Kidney glomerular epithelial cell (primary cell): ENCODE measurements at places on chromosomes 7 and 10.

- DNase-seq, result no peak
Observed at GRCh38 chr7:130945411-130945811, 211.4 kb upstream of the KLF14 start.

- no peak for DNase-seq
Observed at GRCh38 chr10:34585422-34586112, 229.5 kb downstream of the PARD3 start.

GRCh38 chr10:49273626-49274025 lies 25.3 kb upstream of the C10orf71 start:
- no peak for DNase-seq

DNA sequence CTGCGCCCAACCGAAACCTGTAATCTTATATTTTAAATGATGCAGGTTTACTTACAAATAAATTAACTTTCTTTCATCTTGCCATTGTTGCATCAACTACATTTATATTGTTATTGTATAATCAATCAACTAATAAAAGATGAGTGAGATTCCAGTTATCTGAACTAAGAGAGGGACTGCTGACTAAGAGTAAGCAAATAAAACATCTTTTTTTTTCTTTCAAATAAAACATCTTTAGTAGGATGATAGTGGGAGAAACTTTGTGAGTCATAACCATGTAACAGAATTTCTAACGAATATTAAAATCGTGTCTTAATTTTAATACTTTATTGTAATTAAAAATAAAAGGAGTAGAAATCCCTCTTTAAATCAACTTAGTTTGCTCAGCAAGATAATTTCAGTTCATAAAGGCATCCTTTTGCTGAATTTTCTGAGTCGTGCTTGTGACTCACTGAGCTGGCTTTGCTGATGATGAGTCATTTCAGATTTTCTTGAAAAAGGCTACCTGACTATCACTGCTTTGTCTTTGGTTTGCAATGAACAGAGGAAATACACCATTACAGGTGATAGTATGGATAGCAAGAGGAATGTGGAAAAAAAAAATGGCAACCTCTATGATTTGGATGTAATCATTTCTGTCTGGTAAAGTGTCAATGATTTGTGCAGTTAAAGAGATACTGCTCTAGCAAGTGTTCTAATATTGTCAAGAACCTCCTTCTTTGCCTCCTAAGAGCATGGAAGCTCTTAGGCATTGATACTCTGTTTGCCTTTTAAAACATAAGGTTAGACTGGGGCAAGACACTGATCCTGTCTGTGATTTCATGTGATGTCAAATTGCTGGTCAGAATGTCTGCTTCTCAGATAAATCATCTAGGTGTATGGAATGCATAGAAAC lies 119.5 kb downstream of the GPR158 start:
- peak; percentile 48 for DNase-seq

DNA sequence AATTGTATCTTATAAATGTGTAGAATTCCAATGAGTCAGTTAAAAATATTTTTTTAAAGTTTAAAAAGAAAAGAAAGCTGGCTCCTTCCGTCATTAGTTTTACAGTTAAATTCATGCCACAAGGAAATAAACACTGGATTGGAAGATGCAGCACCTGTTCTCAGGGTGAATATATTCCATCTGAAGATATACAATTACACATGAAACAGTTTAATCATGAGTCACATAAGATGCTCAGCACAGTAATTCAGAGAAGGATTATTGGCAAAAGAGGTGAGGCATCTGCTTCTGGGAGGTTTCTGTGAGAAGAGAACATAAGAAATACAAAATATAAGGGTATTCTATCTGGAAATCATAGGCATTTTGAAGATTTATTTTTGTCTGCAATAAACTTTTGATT lies 376.5 kb upstream of the SORCS1 start:
- DNase-seq, result no peak

GRCh38 chr10:27709304-27709703 lies 36.3 kb downstream of the MKX start:
- DNase-seq, result no peak

- DNase-seq, result peak; percentile 79
Observed at GRCh38 chr10:44647877-44648542, 263.1 kb upstream of the CXCL12 start.

GRCh38 chr7:44333911-44334733 lies 8.7 kb upstream of the CAMK2B start:
- no peak for DNase-seq

DNA sequence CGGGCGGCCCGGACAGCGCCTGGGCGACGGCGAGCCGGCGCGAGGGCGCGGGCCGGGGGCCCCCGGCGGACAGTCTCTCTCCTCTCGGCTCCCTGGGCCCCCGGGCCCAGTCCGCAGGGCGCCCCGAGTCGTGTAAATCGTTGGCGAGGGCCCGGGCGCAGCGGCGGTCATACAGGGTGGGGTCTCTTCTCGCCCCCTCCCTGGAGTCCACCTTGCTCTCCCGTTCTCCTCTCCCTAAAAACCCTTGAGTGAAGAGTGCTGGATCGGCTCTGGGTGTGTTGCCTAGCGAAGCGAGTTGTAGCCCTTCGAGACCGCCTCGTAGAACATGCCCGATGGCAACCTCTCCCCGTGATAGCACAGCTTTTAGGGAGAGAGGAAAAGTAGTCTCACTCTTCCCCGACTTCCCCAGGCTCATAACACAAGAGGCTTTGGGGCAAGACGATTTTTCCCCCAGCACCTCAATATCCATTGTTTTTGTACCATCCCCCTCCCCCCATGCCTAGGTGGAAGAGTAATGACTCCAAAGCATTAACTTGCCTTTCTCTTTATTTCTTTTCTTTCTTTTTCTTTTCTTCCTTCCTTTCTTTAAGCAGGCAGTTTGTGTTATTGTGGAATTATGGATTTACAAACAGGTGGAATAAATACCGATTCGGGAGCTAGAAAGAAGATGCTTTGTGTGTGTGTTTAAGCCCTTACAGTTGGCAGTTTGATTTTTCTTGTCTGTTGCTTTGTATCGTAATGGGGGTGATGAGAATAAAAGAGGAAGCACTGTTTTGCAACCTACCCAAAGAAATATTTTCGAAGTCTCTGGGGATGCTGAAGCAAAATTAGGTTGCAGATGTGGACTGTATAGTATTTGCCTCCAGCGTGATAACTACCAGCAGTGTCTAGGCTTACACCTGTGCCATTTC lies 822 bp downstream of the SHOC2 start:
- DNase-seq, result peak; percentile 78

GRCh38 chr10:102375867-102376266 lies 19.6 kb upstream of the NFKB2 start:
- no peak for DNase-seq

GRCh38 chr7:41885748-41886147 lies 182.9 kb upstream of the INHBA start:
- no peak for DNase-seq

GRCh38 chr10:101032637-101033224 lies 1.7 kb downstream of the SFXN3 start:
- DNase-seq, result peak; percentile 74

GRCh38 chr7:131604841-131605279 lies 48.4 kb upstream of the PODXL start:
- DNase-seq, result no peak

- DNase-seq, result peak; percentile 23
Observed at GRCh38 chr7:156842740-156843140, 50.2 kb downstream of the LMBR1 start.

GRCh38 chr10:3464760-3465405 lies 292.3 kb upstream of the PITRM1 start:
- DNase-seq, result no peak

DNA sequence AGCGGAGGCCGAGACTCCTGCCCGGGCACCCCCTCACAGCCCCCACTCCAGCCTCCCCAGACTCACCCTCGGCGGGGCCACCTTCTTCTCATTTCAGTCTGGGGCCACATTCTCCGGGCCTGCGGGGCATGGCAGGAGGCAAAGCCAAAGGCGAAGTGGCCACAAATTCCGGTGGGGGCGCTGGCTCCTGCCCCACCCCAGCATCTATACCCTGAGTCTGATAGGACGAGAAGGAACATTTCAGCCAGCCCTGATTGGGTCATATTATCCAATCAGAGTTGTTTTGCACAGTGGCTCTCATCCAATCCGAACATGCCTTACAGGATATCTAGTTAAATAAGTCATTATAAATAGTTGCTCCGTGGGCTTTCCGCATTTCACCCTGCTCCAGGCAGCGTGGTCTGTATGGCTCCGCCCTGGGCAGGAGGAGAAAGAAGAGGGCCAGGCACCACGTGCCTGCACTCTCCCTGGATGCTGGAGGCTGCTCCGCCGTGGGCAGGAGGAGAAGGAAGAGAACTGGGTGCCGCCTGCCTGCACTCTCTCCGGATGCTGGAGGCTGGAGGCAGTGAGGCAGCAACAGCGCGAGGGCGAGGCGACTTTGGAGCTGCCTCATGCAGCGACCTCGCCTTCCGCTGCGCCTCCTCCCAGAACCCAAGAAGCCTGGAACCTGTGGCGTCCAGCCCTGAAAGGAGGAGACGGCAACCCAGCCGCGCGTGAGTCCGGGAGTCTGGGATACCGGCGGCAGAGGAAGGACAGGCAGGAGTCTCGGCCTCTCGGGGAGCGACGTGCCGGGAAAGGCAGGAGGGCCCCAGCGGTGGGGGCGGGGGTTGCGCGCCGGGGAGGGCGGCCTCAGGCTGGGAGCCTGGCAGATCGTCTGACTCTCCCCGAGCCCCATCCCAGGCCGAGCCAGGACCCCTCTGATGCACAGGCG lies 162.9 kb downstream of the ZNF33B start:
- peak; percentile 71 for DNase-seq

GRCh38 chr10:121481180-121481579 lies 117.1 kb downstream of the FGFR2 start:
- no peak for DNase-seq

GRCh38 chr7:41067576-41067975 lies 635.3 kb downstream of the INHBA start:
- DNase-seq, result no peak

DNA sequence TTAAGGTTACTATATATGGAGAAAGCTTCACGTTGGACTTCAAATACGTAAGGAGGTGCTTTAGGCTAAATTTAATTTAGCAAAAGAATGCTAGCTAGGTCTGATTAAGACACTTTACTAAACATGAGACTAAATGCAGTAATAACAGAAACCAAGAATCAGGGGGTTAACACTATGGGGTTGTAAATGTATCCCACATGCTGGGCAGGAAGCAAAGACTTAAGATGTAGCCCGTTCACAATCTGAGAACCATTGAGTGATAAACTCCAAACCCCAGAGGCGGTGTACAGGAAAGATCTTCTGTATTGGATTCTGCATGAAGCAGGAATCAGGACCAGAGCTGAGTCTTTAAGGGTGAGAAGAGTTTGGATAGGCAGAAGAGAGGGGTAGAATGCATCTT lies 60.4 kb downstream of the FZD1 start:
- no peak for DNase-seq

GRCh38 chr7:100951172-100951571 lies 1.8 kb downstream of the MUC3A start:
- no peak for DNase-seq

DNA sequence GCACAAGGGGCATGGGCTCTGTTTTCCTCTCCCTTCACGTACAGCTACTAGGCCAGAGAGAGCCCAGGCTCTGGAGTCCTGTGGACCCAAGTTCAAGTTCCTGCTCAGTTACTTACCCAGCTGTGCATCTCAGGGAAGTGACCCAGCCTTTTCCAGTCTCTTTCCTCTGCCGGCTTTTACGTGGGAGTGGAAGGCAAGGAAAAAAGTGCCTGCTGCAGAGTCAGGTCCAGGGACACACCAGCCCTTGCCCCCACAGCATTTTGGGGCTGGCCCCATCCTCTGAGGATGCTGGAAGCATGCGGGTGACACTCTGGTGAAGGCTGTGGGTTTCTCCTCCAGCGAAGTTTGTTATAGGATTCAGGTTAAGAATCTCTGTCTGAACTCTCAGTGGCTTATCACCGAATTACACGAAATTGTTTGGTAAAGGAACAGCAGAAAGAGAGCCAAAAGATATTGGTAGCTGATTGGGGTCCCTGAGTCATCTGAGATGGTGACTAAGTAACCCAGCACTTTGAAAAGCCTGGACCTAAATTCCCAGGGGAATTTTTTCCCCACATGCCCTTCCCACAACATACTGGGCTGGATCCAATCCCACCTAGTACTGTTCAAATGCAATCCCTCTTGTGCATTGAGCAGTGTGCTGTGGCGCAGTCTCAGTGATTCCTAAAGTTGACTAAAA lies 424.3 kb downstream of the RPS24 start:
- DNase-seq, result no peak

- DNase-seq, result peak; percentile 27
Observed at GRCh38 chr10:128036746-128037543, 89.3 kb downstream of the MKI67 start.

GRCh38 chr7:123285076-123285700 lies 85.4 kb upstream of the SLC13A1 start:
- no peak for DNase-seq

DNA sequence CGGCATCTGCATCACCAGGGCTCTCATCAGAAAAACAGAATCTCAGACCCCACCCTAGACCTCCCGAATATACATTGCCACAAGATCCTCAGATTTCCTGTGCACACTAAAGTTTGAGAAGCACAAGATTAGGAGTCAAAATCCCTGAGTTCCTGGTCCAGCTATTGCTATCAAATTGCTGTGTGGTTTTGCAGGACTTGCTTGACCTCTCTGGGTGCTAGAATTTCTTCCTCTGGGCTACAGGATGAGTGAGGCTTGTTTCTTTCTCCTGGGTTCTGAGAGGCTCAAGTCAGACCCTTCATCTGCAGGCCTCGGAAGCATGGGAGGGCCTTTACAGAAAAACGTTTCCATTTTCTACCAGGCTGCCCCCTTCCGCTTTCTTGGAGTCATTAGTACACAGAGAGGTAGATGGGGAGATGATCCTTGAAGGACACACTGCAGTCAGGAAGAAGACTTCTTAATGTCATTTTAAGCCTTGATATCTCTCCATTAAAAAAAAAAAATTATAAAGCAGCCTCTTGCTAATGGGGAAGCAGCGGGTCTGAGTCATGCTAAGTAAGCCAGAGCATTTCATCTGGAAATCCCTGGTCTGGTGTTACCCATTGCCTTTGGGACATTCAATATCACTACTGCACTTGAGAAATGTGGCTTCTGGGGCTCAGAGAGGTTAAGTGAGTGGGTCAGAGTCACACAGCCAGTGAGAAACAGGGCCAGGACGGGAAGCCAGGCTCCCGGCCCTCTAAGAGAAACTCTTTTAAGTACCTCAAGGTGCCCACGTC lies 173.5 kb downstream of the KCNMA1 start:
- no peak for DNase-seq

DNA sequence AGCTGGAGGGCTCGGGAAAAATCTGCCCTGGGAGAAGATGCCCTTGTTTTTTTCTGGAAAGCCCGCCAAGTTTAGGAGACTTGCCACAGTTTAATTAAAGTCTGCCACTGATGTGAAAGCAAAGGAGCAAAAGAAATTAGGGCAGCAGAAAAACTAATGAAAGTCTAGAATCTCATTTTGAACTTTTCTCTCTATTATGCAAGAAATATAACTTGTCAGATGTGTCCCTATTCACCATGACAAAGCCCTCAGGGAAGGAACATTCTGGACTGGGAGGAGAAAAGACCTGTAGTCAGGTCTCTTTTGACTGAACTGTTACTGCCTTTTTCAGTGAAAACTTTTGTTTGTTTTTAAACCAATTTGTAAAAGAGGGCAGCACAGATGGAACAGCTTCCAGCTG lies 715.5 kb downstream of the SORCS3 start:
- DNase-seq, result no peak
